Muscle of back (tissue), 13 donors: ENCODE measurements at places on chromosomes 3 and 15. TPM values are rescaled to one million over a fixed set of nuclear protein-coding genes. Genes with fewer than 3 reads are reported as not detected.

The DNAH12 gene
- 0.51 TPM for polyA plus RNA-seq

The GOLGA6L24 gene
- not detected for polyA plus RNA-seq

The KCNAB1 gene
- 5.1 TPM for polyA plus RNA-seq

The FETUB gene
- polyA plus RNA-seq: not detected

The DAPK2 gene
- polyA plus RNA-seq: 5.5 TPM

The CLDN16 gene
- 0.04 TPM for polyA plus RNA-seq

The PARP15 gene
- 1.6 TPM for polyA plus RNA-seq

The ACTRT3 gene
- 3.0 TPM for polyA plus RNA-seq

The TEX9 gene
- polyA plus RNA-seq: 1.9 TPM

The CCDC33 gene
- not detected for polyA plus RNA-seq

The RTP3 gene
- not detected for polyA plus RNA-seq

The ZNF620 gene
- polyA plus RNA-seq: 3.2 TPM

The ZBED2 gene
- polyA plus RNA-seq: not detected
